ENCODE measurements at places on chromosomes 2 and 18.

- no peak for DNase-seq
These were observed 22.5 kb downstream of the CCT7 start for GRCh38 chr2:73256618-73256922.

GRCh38 chr2:10659898-10660568, 29.7 kb downstream of the NOL10 start:
- DNase-seq: no peak

DNA sequence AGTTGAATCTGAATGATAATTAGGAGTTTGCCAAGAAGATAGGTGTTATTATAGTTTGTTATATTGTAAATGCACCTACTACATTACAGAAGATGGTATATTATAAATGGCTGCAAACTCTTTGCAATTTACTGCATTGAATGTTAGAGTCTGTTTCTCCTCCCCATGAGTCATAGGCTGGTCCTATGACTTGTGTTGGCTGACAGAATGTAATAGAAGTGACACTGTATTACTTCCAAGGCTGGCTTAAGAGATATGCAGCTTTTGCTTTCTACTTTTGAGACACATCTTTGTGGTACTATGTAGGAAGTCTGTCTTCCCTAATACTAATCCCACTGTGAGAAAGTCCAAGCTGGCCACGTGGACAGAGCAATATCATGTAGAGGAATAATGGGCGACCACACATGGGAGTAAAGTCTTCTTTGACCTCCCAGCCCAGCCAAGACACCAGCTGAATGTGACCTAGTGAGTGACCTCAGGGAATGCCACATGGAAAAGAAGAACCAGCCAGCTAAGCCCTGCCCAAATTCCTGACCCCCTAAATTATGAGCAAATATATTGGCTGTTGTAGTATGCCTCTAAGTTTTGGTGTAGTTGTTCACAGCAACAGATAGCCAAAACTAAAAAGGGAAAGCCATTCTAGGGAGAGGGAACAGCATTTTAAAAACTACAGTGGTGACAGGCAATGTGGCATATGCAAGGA, 6.8 kb upstream of the DDX1 start:
- DNase-seq: no peak

DNA sequence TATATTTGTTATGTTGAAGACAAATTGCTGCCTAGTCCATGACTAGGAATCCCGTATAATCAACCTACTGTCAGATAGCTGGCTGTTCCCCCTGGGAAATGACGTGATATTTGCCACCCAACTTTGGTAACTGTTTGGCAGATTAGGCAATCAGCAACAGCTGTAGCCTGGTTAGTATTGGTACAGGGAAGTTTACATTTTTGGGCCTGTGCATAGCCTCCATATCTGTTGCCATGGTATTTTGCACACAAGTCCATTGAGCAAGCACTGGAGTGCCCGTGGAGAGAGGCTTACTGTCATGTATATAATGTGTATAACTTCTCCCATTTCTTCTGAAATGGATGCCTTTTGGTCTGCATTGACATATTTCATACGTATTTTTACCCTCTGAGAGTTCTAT, 27.7 kb downstream of the BIRC6 start:
- no peak for DNase-seq

- no peak for DNase-seq
These were observed 108.6 kb downstream of the COMMD1 start for GRCh38 chr2:62014102-62014501.

GRCh38 chr2:98478088-98478551, 33.5 kb downstream of the INPP4A start:
- DNase-seq: no peak

DNA sequence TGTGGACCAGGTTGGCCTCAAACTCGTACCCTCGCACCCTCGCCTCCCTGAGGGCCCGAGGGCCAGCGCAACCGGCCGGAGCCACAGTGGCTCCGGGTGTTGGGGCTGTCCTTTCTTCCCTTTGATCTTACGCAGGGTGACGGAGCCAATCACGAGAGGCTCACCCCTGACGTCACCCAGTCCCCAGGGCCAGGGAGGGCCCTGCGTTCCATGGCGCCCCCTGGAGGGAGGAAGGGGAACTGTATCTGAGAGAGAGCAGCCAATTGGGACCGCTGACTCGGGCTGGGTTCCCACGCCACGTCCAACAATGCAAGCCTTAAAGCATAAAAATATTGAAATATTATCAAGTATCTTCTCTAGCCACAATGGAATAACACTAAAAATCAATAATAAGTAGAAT, 432.8 kb upstream of the LRRTM4 start:
- DNase-seq: no peak

DNA sequence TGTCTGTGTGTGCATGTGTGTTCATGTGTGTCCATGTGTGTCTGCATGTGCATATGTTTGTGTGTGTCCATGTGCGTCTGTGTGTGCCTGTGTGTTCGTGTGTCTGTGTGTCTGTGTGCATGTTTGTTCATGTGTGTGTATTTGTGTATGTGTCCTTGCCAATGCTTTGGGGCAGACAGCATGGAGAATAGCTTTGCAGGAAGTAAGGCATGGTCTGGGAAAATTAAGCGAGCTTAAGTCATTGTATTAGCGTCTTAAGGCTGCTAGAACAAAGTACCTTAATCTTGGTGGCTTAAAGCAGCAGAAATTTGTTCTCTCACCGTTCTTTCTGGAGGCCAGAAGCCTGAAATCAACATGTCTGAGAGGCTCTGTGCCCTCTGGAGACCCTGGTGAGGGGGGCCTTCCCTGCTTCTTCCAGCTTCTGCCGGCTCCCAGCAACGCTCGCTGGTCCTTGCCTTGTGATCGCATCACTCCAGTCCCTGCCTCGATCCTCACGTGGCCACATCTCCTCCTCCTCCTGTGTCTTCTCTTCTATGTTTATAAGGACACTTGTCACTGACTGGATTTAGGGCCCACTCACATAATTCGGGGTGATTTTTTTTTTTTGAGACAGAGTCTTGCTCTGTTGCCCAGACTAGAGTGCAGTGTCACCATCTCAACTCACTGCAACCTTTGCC, 3.8 kb downstream of the NEU2 start:
- no peak for DNase-seq

DNA sequence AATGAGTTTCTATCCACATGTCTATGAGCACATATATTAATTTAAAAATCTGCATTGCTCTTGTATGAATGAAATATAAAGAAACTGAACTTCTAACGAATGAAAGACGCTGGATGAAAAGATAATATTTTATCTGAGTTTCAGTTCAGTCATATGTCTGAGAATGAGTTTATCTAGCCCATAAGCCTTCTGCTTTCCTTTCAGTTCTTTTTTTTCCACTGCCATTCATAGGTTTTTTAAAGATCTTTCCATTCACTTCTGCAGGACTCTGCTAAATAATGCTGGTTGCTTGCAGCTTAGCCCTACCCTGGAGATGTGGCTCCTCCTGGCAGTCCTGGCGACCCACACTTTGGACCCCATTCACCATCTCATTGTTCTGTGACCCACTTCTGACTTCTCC, 109.0 kb downstream of the BCL2 start:
- no peak for DNase-seq

- no peak for DNase-seq
These were observed 558 bp downstream of the THAP4 start for GRCh38 chr2:241636182-241637017.

- no peak for DNase-seq
These were observed 19.5 kb upstream of the ERCC3 start for GRCh38 chr2:127313406-127313805.

DNA sequence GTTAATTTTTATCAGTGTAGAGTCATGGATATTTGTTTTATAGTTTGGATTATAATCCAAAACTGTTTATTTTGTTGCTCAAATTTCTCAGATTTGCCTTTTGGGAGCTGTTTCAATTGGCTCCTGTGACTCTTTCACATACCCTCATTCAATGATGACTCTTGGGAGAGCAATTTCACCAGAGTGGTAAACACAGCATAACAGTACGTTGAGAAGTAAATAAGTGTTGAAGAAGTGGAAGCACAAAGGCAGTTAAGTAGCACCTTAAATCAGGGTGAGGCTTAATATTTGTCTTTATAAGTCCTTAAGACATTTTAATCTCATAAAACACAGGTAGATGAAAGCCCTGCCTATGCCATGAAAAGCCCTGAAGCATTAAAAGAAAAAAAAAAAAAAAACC, 17.1 kb upstream of the SLC39A10 start:
- no peak for DNase-seq

GRCh38 chr2:71602115-71602495, 148.7 kb downstream of the DYSF start:
- no peak for DNase-seq

DNA sequence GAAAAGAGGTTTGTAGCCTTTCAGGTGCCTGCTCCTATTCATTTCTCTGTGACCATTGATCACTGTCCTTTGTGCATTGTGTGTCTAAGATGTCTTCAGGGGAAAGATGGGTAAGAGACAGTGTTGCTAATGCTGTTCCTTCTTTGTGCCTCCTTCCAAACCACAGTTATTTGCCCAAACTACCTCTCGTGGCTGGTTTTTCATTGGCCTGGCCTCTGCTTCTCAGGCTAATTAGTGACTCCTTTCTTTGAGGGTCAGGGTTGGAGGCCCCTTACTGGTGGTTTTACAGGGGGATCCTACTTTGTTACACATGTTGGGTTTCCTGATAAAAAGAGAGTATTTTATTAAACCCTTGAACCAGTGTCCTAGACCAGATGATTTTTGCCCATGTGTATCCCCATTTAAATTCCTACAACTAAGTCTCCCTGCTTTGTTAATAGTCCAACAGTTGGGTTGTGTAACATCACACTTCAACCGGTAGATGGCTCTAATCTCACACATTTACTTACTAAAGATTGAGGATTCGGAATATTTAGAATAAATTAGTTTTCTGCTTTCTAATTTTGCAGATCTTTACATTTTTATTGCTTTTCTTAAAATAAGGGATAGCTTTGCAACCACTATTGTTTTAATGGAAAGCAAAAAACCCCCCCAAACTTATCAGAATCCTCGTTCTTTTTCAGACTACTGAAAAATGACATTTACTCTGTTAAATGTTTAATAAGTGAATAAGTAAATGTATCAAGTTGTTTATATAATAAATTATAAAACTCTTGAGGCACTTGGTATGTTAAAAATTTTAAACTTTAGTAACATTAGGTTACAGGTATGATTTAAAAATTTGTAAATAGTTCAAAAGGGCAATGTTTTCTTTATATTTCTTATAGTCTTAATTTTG, 2.4 kb downstream of the MARS2 start:
- DNase-seq: no peak

- no peak for DNase-seq
These were observed 131.6 kb upstream of the DOCK10 start for GRCh38 chr2:225173909-225174308.

DNA sequence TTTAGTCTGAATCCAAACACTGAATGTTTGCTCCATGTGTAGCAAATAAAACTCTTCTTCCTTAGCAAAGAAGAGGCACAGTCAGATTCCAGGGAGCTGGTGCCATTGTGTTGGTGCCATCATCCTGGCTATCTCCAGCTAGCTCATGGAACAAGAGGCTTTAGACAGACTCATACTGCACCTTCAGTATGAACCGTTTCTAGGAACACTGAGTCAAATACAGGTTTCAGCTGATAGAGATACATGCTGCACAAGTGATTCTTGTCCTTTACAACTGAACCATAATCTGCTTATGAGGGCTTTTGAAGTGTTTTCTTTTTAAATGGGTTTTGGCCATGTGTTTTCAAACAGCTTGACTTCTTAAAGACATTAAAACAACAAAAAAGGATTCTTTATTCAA, 57.9 kb downstream of the DYNC1I2 start:
- no peak for DNase-seq

- DNase-seq: no peak
These were observed 1545.5 kb upstream of the DDX18 start for GRCh38 chr2:116269040-116269439.

DNA sequence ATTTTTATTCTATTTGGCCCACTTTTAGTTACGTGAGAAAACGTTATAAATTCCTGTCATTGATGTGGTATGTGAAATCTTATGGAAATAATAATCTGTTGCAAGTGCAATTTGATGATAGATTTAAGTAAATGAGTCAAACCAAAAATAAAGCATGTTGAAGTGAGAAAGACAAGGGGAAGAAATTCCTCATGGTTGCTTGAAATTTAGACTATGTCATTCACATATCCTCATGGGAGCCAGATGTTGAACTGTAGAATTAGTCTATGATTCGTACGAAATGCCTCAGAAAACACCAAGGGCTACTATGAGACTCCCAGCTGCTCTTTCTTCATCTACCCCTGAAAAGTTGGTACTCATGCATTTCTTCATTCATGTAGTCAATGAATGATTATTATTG, 55.7 kb downstream of the KLHL14 start:
- DNase-seq: no peak

- DNase-seq: no peak
These were observed 57.6 kb downstream of the TPGS2 start for GRCh38 chr18:36771245-36771644.

DNA sequence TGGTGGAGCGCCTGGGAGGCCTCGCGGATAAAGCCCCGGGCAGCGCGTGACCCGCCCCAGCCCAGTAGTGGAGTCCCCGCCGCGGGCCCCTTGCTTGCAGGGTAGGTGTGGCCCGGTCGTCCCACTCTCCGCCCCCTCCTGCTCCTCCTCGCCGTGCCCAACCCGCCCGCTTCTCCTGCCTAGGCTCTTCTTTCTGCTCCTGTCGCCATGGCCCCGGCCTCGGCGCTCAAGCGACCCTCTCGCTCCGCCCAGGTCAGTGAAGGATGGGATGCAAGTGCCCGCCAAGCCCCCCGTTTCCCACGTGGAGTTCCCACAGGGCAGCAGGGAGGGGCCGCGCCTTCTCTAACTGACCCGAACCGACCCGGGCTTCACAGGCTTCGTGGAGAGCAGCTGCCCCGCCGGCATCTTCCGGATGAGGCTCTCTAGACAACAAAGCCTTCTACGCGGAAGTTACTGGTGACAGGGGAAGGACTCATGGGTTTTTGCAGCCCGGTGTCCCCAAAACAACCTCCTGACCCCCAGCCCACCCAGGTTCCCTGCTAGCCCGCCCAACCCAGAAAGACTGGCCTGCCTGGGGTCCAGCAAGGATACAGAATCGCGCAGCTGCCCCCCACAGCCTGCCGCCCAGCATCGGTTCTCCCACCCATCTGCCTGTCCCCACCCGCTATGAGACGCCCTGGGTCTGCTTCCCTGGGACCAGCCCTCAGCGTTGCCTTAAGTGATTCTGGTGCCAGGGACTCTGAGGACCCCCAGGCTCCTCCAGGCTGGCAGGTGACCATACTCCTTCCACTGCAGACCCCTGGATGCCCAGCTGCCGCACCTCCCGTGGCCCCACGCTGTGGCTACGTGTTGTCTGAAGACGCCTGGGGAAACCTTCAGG, 32.8 kb downstream of the TTC32 start:
- DNase-seq: no peak

DNA sequence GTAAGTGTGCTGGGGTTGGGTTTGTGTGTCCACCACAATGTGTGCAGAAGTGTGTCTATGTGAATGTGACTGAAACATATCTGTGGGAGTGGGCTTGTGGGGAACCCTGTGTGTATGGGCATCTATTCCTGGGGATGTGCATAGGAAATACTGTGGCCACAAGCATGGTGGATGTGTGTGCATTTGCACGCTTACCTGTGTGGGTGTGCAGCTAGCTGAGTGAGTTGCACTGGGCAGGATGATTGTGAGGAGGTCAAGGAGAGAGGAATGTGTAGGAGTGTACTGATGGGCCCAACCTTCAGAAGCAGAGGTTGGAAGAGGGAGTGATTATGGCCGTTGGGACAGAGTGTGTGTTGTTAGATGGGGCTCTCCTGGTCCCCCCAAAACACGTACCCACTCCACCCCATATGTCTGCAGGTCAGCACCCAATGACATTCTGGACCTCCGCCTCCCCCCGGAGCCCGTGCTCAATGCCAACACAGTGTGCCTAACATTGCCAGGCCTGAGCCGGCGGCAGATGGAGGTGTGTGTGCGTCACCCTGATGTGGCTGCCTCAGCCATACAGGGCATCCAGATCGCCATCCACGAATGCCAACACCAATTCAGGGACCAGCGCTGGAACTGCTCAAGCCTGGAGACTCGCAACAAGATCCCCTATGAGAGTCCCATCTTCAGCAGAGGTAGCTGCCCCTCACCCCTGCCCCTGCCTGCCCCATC, 1.2 kb downstream of the WNT10A start:
- no peak for DNase-seq

All from type B pancreatic cell (in vitro differentiated cells).